Progenitor cell of endocrine pancreas (in vitro differentiated cells): ENCODE measurements at places on chromosomes 6 and 20. TPM values are rescaled to one million over a fixed set of nuclear protein-coding genes. Genes with fewer than 3 reads are reported as not detected.

MYLK2 gene
- total RNA-seq: 0.38 and 0.42 TPM in 2 replicates

KCNQ5 gene
- total RNA-seq: 0.53 and 1.0 TPM in 2 replicates

HUS1B gene
- total RNA-seq: 0.67 and 1.3 TPM in 2 replicates

GPR6 gene
- not detected in 2 replicates for total RNA-seq

TBXT gene
- not detected in 2 replicates for total RNA-seq

PERP gene
- 68.3 and 75.3 TPM in 2 replicates for total RNA-seq

RSPO3 gene
- total RNA-seq: 0.36 and 0.43 TPM in 2 replicates

OPRL1 gene
- 1.5 TPM in 2 replicates for total RNA-seq

SNAP25 gene
- 7.7 and 8.2 TPM in 2 replicates for total RNA-seq

CPXM1 gene
- total RNA-seq: 130 and 131 TPM in 2 replicates

AIG1 gene
- 39.0 and 40.0 TPM in 2 replicates for total RNA-seq

OR2B6 gene
- not detected in 2 replicates for total RNA-seq

OR12D3 gene
- not detected in 2 replicates for total RNA-seq

TENT5A gene
- 8.1 and 9.6 TPM in 2 replicates for total RNA-seq

- DNase-seq: no peak
These were observed 17.2 kb upstream of the HCK start for GRCh38 chr20:32034581-32035425.

- no peak for DNase-seq
These were observed 308.2 kb downstream of the BTBD3 start for GRCh38 chr20:12225898-12226297.

- DNase-seq: no peak
These were observed 209.6 kb upstream of the DTNBP1 start for GRCh38 chr6:15872241-15873103.

- no peak for DNase-seq
These were observed 377.7 kb downstream of the BTBD9 start for GRCh38 chr6:38262026-38262425.

GRCh38 chr20:50151034-50151743, 2.3 kb downstream of the PEDS1 start:
- DNase-seq: no peak

GRCh38 chr6:156174031-156174890, 602.9 kb upstream of the ARID1B start:
- DNase-seq: no peak

- no peak for DNase-seq
These were observed 154.3 kb downstream of the MRPL14 start for GRCh38 chr6:43972913-43973300.

DNA sequence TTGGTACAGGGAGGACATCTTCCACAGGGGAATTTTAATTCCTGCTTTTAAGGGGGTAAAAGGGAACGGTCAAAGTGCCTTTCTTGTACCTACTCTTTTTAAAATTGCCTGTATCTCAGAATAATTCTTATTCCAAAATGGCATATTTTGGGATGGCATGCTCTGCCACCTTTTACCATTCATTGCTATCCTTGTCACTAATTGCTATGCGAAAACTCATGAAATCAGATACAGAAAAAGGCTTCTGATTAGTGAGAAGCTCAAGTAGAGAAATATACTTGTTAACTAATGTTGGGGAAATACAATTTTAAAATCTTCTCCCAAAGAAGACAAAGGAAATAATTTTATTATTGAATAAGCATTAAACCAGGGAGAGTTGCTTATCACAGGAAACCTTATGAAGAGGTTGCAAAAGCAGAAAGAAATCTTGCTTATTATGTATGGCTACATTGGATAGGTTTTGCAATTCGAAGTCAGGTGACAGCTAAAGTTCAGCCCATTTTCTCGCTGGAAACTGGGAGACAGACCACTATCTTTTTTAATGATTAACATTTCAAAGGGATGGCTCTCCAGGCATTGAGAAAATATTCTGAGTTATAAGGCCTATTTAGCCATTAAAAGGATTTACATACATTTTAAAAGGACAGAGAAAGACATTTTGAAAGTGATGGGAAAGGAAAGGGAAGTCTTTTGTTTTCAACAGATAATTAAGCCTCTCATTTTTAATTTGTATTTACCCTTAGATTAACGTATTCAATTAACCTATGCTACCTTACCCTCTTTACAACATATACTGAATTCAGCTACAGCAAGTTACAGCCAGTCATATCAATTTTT, 110.3 kb upstream of the PRSS16 start:
- DNase-seq: no peak

DNA sequence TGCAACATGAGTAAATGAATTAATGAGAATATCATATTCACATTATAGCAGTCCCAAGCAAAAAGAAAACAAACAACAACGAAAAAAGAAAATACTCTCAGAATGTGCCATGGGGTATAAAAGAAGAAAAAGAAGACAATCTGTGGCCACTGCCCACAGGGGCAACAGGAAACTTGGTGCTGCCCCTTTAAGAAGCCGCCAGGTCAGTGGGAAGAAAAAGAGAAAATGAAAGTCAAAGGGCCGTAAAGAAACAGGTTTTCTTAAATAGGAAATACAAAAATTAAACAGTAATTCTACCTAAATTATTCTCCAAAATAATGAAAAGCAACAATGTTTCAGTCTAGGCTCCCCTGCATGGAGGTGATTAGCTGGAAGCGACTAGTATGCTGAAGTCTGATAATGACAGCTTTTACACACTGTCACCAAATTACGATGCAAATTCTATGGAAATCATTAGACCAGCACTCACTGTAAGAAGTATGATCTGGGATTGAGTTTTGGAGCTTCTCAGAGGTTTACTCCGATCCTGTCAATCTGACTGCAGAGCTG, 23.6 kb downstream of the GMDS start:
- DNase-seq: no peak

DNA sequence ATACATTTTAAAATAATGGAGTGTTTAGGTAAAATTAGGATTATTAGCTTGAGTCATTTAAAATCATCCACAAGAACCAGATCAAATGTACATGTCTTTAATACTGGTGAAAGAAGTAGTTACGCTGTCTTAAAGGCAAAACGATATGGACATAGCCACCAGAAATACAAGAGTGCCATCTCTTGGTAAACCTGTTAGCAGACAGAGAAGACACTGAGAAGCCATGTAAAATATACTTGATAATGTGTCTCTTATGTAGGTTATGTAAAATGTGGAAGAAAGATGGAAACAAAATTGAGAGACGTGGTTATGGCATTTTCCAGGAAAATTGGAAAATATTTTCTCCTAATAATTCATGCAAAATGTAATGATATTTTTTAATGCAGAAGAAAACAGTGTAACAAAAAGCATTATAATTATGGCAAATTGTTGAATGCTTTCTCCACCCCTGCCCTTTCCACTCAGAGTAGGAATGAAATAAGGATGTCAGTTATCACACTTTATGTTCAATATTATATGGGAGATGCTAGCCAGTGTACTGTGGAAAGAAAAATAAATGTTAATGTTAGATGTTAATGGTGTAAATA, 12.2 kb upstream of the SLC17A2 start:
- DNase-seq: no peak

- no peak for DNase-seq
These were observed 828 bp downstream of the ASCC3 start for GRCh38 chr6:100880149-100880852.

DNA sequence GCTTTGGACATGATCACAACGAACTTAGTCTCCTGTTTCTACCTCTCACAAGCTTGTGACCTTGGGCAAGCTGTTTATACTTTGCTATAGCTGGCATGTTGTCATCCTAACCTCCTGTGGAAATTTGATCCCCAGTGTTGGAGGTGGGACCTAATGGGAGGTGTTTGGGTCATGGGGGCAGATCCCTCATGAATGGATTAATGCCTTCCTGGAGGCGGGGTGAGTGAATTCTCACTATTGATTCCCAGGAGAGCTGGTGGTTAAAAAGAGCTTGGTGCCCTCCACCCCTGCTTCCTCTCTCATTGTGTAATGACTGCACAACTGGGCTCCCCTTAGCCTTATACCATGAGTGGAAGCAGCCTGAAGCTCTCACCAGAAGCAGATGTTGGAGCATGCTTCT, 228.9 kb downstream of the HIVEP2 start:
- DNase-seq: no peak

GRCh38 chr6:142374091-142374770, 72.4 kb downstream of the ADGRG6 start:
- DNase-seq: no peak

DNA sequence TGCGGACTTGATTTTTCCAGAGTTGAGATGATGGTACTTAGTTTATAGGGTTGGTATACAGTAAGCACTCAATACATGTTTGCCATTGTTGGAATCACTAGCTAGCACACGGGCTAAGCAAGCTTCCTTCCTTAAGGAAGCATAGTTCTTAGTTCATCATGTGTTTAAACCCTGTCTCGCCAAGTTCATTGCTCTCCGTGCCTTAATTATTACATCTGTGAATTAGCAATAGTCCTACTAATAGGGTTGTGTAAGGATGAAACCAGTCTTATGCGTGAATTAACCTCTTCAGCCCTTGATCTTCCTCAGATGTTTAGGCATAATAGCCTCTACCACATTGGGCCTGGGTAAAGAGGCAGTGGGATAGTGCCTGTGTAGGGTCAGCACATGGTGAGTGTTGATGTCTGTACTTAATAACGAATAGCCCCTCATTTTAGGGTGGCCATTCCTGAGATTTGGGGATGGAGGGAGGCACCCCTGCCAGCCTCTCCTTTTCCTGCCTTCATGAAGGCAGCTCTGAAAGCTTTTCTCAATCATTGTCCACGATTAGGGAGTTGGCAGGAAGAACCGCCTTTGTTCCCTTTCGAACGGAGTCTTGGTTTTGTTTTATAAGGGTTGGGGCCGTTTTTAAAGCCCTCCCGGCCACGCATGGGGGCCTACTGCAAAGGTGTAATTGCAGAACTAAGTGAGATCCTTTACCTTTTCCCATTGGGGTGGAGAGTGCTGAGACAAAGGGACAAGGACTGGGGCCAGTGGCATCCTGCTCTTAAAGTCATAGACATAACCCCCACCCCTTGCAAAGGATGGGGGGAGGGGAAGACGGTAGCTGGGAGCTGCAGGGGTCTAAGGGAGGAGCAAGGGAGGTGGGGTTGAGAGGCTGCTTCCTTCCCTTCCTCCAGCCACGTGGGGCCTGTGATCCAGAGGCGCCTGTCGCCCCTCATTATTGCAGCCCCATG, 2.1 kb downstream of the DNMT3B start:
- no peak for DNase-seq

GRCh38 chr20:6152777-6153176, 29.9 kb upstream of the FERMT1 start:
- DNase-seq: no peak

GRCh38 chr6:128882991-128883611, at the start of gene LAMA2:
Gene LAMA2, plus strand, starts transcription at chr6:128883138. Its CDS starts 108 bp downstream, at chr6:128883246.
- DNase-seq: peak; percentile 50

GRCh38 chr6:107118976-107119375, 3.7 kb upstream of the BEND3 start:
- DNase-seq: no peak

DNA sequence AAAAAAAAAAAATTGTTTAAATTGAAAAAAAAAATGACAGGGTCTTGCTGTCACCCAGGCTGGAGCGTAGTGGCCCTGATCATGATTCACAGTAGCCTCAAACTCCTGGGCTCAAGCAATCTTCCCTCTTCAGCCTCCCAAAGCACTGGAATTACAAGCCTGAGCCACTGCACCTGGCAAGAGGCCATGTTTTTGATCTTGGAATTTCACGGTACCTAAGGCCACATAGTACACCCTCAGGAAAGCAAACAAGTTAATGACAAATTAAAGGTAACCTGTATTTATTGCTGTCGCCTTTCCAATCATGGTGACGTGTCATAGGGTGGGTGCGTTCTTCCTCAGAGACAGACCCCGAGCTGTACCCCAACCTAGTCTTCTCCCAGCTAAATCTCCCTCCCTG, 79.2 kb downstream of the LINC00237 start:
- DNase-seq: no peak

DNA sequence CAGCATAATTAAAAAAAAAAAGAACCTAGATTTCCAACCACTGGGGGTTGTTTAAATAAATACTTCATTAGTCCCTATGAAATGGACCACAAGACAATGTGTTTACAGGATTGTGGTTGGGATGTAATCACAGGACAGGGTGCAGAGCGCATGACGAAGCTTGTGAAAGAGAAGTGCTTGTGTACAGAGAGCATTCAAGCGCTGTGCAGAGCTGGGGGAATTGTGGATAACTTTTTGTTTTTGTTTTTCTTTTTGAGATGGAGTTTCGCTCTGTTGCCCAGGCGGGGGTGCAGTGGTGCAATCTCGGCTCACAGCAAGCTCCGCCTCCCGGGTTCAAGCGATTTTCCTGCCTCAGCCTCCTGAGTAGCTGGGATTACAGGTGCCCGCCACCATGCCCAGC, 22.3 kb downstream of the LAMA5 start:
- DNase-seq: no peak

- DNase-seq: no peak
These were observed 4.1 kb upstream of the SPATA2 start for GRCh38 chr20:49919461-49919860.

DNA sequence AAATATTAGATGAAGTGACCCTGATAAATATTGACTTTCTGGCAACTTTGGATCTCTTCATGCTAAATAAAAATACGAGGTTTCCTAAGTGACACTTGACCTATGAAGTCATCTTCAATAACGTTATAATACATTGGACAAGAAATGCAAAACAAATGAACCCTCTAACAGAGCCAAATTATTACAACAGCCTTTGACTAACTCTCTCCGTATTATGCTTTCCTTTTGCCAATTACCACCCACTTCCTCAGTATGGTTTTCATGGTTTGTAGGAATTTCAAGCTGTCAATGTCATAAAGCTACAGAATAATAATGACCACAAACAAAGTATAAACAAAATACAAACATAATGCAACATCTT, 210.5 kb downstream of the MOXD1 start:
- DNase-seq: no peak

- DNase-seq: no peak
These were observed 219.3 kb downstream of the GMDS start for GRCh38 chr6:2026133-2026532.

DNA sequence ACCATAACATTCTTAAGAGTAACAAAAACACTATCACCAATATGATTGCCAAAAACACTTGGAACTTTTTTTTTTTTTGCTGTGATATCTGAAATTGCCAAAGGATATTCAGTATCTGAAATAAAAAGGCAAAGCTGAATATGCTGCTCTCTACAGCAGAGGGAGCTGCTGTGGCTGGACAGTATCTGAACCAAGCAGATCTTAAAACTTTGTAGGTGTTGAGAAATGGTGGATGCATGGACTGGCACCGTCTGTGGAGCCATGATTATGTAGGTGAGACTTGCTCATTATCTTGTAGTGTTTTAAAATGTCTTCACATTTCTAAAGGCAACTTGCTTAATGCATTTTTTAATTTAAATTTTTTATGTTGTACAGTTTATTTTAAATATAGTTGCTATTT, 9.2 kb downstream of the PDCD2 start:
- no peak for DNase-seq

GRCh38 chr6:30361661-30362060, 16.7 kb downstream of the RPP21 start:
- DNase-seq: no peak

- no peak for DNase-seq
These were observed 299.2 kb downstream of the EYA4 start for GRCh38 chr6:133540361-133540760.

DNA sequence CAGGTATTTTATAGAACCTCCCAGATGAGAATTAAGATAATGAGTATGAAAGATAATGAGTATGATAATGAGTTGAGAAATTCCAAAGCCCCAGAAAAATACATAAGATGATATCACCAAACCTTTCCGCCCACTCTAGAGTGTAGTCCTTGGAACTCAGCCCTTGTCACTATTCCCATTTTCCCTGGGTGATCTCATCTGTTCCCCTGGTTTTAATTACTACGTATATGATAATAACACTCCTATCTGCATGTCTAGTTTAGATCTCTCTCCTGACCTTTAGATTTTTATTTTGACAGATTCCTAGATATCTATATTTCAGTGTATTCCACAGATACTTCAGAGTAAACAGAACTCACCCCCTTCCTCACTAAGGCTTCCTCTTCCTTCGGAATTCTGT, 51.0 kb upstream of the ASIP start:
- no peak for DNase-seq
